ENCODE measurements at places on chromosomes 6 and 20.

GRCh38 chr6:119276211-119276610, 73.3 kb downstream of the MAN1A1 start:
- DNase-seq = no peak

DNA sequence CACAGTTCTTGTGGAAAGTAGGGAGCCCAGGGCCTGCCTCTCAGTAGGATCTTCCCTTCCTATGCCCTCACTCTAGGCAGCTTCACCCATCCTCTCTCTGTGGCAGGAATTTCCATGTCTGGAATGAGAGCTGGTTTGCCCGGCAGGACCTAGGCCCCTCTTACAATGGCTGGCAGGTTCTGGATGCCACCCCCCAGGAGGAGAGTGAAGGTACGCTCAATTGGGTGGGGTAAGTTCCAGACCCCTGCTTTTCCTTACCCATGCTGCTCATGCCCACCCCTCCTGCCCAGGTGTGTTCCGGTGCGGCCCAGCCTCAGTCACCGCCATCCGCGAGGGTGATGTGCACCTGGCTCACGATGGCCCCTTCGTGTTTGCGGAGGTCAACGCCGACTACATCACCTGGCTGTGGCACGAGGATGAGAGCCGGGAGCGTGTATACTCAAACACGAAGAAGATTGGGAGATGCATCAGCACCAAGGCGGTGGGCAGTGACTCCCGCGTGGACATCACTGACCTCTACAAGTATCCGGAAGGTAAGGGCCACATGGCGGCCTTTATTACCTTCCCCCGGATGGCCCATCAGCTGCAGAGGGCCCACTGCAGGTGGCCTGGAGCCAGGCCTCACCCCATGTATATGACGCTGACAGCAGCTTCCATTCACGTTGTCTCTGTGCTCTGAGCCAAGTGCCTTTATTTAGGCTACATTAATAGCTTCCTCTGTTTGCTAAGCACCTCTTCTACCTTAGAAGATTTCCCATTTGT, 22.8 kb downstream of the TGM6 start:
- no peak for DNase-seq

- DNase-seq = peak; percentile 7
Observed at GRCh38 chr20:24987244-24987643, 5.3 kb downstream of the APMAP start.

GRCh38 chr6:25175196-25175595, 104.0 kb upstream of the CARMIL1 start:
- DNase-seq = no peak

DNA sequence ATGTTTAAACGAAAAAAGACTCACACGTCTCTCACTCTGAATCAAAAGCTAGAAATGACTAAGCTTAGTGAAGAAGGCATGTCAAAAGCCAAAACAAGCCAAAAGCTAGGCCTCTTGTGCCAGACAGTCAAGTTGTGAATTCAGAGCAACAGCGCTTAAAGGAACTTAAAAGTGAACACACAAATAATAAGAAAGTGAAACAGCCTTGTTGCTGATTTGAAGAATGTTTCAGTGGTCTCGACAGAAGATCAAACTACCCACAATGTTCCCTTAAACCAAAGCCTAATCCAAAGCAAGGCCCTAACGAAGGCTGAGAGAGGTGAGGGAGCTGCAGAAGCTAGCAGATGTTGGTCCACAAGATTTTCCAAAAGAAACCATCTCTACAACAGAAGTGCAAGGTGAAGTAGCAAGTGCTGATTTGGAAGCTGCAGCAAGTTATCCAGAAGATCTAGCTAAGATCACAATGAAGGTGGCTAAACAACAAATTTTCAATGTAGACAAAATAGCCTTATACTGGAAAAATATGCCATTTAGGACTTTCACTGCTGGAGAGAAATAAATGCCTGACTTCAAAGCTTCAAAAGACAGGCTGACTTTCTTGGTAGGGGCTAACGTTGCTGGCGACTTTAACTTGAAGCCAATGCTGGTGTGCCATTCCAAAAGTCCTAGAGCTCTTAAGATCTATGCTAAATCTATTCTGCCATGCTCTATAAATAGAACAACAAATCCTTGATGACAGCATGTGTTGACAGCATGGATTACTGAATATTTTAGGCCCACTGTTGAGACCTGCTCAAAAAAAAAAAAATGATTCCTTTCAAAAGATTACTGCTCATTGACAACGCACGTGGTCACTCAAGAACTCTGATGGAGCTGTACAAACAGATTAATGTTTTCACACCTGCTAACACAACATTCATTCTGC, 40.3 kb downstream of the SEC63 start:
- no peak for DNase-seq

DNA sequence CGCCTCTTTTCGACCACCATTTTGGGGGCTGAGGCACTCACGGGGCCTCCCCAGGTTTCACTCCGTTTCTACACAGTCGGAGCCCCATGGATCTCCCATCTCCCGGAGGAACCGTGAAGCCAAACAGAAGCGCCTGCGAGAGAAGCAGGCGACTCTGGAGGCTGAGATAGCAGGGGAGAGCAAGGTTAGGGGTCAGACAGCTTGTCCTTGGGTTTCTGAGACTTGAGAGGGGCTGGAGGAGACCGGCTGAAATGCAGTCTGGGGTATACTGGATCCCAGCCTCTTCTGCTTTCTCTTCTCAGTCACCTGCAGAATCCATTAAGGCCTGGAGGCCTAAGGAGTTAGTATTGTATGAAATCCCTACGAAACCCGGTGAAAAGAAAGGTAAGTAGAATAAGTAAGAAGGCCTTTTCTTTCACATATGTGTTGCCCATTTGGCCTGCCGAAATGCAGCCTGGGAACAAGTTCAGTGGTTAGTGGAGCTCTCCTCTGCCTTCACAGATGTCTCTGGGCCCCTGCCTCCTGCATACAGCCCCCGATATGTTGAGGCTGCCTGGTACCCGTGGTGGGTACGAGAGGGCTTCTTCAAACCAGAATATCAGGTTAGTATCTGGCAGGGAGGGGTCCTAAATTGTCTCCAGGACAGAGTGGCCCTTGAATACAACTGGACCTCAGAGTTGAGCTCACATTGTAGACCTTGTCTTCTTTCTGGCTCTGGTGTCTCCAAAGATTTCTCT, 984 bp downstream of the VARS2 start:
- DNase-seq = no peak

GRCh38 chr6:117072781-117073180, 192.6 kb upstream of the VGLL2 start:
- DNase-seq = no peak

DNA sequence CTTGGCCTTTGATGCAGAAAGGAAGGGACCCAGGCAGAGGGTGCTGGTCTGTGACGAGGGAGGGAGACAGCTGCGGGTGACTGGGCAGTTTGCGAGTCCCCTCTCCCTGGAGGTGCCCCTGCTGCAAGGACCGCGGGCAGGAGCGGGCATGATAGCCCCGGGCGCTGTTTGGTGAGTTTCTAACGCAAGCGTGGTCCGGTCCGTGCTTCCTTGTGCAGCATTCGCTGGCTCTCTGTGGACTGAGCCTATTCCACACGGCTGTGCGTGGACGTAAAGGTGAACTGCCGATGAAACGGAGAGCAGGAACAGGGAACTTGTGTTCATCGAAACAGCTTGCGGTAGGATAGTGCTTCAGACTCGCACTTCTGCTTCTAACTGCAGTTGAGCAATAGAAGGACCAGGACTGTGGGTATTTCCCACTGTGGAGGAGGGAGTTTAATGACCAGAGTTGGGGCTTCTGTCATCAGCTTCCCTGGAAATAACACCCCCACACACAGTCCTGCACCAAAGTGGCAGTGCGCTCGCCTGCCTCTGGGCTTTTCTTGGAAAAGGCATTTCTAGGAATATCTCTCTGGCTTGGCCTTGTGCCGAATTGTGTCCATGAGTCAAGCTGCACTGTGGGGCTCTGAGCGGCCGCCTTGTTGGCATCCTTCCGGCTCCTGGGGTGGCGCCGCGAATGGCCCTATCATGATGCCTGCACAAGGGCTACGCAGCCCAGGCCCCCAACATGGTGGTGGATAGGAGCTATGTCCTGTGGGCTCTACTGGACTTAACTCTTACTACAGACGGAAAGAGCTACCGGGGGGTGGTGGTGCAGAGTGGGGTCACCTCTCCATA, 48.9 kb downstream of the DUSP22 start:
- no peak for DNase-seq

DNA sequence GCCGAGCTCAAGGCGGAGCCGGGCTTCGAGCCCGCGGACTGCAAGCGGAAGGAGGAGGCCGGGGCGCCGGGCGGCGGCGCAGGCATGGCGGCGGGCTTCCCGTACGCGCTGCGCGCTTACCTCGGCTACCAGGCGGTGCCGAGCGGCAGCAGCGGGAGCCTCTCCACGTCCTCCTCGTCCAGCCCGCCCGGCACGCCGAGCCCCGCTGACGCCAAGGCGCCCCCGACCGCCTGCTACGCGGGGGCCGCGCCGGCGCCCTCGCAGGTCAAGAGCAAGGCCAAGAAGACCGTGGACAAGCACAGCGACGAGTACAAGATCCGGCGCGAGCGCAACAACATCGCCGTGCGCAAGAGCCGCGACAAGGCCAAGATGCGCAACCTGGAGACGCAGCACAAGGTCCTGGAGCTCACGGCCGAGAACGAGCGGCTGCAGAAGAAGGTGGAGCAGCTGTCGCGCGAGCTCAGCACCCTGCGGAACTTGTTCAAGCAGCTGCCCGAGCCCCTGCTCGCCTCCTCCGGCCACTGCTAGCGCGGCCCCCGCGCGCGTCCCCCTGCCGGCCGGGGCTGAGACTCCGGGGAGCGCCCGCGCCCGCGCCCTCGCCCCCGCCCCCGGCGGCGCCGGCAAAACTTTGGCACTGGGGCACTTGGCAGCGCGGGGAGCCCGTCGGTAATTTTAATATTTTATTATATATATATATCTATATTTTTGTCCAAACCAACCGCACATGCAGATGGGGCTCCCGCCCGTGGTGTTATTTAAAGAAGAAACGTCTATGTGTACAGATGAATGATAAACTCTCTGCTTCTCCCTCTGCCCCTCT, 1.1 kb downstream of the CEBPB start:
- DNase-seq = peak; percentile 84

Data from type B pancreatic cell (in vitro differentiated cells).